ENCODE measurements at places on chromosomes 3 and 15. TPM values are rescaled to one million over a fixed set of nuclear protein-coding genes. Genes with fewer than 3 reads are reported as not detected.

The WDR76 gene
- 33.0 TPM for total RNA-seq

The FRMD5 gene
- total RNA-seq = 27.2 TPM

The SLC12A1 gene
- total RNA-seq = not detected

The PP2D1 gene
- total RNA-seq = not detected

The MFSD1 gene
- 12.8 TPM for total RNA-seq

The APOD gene
- 0.76 TPM for total RNA-seq

The GPD1L gene
- 21.9 TPM for total RNA-seq

The PCOLCE2 gene
- 4.4 TPM for total RNA-seq

The LDHAL6B gene
- total RNA-seq = not detected

The CDHR4 gene
- total RNA-seq = not detected

The SELENOS gene
- total RNA-seq = 45.6 TPM

The TTC21A gene
- 5.6 TPM for total RNA-seq

The VGLL3 gene
- 0.10 TPM for total RNA-seq

The UBA7 gene
- total RNA-seq = 2.6 TPM

The CPNE9 gene
- 0.98 TPM for total RNA-seq

The CCNB2 gene
- total RNA-seq = 88.7 TPM

The GABRG3 gene
- not detected for total RNA-seq

The CHRD gene
- total RNA-seq = 8.0 TPM

The ESYT3 gene
- total RNA-seq = 0.05 TPM

The CAMK1 gene
- 19.7 TPM for total RNA-seq

The TPRG1 gene
- 2.8 TPM for total RNA-seq

The CLRN1 gene
- not detected for total RNA-seq

The LOXL1 gene
- 14.9 TPM for total RNA-seq

The BBX gene
- 55.6 TPM for total RNA-seq

The THBS1 gene
- 6.3 TPM for total RNA-seq

The ADPGK gene
- total RNA-seq = 41.5 TPM

The IL17RC gene
- 17.6 TPM for total RNA-seq

The ILDR1 gene
- total RNA-seq = 2.9 TPM

The PTX3 gene
- 0.37 TPM for total RNA-seq

Measured in HCT116 (cell line).